ENCODE measurements at places on chromosomes 4 and X.
A peak's percentile ranks its signal among the peaks of the same experiment; 100 is the strongest.

GRCh38 chr4:172232966-172233365 lies 419.8 kb downstream of the GALNTL6 start:
- no peak for DNase-seq

DNA sequence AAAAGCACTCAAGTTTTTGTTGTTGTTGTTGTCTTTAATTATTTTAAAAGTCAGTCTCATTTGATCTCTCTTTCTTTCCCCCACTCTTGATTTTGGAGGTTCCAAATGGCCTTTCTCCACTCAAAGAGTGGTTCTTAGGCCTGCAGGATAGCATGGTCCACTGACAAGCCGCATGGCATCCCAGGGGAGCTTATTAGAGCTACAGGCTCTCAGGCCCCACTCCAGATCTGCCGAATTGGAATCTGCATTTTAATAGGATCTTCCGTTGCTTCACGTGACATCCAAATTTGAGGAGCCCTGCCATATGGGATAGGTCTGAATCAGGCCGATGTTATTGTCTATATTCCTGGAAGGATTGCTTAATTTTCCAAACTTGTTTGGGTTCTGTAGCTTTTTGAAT lies 72.1 kb downstream of the CPE start:
- no peak for DNase-seq

GRCh38 chrX:47523297-47523696 lies 37.7 kb upstream of the ARAF start:
- peak; percentile 2 for DNase-seq

- no peak for DNase-seq
Observed at GRCh38 chr4:79935274-79935673, 137.8 kb downstream of the ANTXR2 start.
